ENCODE measurements at places on chromosomes 6 and 20. TPM values are rescaled to one million over a fixed set of nuclear protein-coding genes. Genes with fewer than 3 reads are reported as not detected.

DNA sequence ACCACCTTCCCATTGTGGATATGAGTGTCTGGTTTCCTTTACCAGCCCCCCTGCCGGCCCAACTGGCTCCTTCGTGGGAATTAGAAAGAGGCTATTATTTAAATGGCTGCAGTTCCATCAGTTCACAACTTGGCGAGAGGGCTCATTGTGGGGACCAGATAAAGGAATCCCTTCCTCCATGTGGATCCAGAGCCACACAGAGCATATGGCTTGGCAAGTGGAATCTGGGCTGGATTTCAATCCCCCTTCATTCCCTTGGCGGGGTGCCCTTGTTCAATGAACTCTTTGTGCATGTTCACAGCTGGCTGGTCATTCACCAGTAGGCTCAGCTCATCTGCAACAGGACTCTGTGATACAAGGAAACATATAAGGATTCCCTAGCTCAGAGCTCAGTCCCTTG is 140.6 kb downstream of the OPN5 start:
- peak overlapping the region; percentile 75 for H3K27ac ChIP-seq
- peak; percentile 90 for DNase-seq
- no peaks in the 10 kb centered on the region for H3K36me3 ChIP-seq

DNA sequence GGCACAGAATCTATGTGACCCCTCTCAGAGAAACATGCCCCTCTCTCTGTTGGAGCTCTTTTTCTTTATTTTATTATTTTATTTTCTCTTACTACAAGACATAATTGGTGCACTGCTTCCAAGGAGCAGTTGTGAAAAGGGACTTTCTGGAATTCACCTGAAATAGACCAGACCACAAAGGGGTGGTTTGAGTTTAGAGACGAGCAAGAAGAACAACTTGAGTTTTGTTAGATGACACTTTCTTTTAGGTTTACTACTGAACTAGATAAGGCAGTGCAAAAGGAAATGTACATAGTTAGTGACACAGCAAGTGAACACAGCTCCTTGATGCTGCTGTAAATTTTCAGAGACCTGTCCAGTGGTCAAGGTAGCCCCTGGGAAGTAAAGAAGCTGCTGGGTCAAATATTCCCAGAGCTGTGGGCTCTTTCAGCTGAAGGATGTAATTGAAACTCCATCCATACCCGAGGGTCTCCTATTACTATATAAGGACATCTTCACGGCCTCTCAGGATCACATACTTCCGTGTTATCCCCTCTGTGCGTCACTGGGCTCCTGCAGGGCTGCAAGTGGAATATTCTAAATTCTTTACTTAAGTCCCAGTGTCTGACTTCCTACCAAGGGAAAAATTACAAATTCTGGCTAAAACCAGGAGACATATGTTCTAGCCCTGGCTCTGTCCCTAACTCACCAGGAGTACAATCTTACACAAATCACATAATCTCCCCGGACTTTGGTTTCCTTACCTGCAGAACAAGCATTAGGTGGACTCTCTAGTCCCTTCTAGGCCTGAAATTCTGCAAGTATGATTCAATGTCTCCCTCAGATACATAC is 69.1 kb upstream of the ADTRP start:
- no peaks in the 10 kb centered on the region for H3K4me1 ChIP-seq
- no peak overlapping the region for H3K27ac ChIP-seq
- H3K27me3 ChIP-seq: no peaks in the 10 kb centered on the region
- DNase-seq: no peak

DNA sequence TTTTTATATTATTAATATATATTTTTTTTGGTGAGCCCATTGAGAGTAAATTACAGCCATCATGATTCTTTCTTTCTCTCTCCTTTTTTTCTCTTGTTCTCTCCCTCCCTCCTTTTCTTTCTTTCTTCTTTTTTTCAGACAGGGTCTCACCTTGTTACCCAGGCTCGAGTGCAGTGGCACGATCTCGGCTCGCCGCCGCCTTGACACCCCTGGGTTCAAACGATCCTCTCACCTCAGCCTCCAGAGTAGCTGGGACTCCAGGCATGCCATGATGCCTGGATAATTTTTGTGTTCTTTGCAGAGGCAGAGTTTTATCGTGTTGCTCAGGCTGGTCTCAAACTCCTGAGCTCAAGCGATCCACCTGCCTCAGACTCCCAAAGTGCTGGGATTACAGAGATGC is 1.6 kb downstream of the CCDC170 start:
- no peak overlapping the region for H3K4me3 ChIP-seq
- H3K27me3 ChIP-seq: peaks cover 59% of the 10 kb centered on the region
- DNase-seq: no peak
- no peaks in the 10 kb centered on the region for H3K4me1 ChIP-seq
- H3K36me3 ChIP-seq: no peaks in the 10 kb centered on the region

DNA sequence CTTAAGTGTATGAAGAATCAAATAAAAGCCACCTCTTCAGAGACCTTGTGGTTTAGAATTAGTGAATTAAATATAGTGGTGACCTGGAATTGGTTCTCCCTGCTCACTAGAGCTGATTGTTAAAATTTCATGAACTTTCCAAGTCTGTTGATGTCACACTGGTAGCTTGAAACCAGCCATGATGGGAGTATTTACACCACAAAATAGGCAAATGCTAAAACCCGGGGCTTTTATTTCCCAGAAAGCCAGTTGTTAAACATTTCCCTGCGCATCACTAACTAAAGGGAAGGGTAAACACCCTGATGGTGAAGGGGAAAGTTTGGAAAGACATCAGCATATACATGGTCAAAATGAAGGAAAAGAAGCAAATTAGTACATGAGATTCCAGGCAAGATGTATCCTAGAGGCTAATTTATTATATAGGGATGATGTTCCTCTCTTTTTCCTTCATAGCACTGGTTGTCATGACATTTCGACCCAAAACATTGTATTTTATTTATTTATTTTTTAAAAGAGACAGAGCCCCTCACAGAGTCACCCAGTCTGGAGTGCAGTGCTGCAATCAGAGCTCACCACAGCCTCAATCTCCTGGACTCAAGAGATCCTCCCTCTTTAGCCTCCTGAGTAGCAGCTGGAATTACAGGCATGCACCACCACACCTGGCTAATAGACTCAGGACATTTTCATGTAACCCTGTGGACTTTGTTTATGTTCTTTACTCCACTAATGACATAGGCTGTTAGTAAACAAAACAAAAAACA is 123.2 kb downstream of the RIN2 start:
- no peak overlapping the region for H3K27ac ChIP-seq
- no peak for DNase-seq
- no peaks in the 10 kb centered on the region for H3K36me3 ChIP-seq
- no peaks in the 10 kb centered on the region for H3K27me3 ChIP-seq

GRCh38 chr6:21265034-21265729 is 328.4 kb upstream of the SOX4 start:
- H3K4me3 ChIP-seq: no peak overlapping the region
- DNase-seq: no peak
- H3K4me1 ChIP-seq: peaks cover 5% of the 10 kb centered on the region

DNA sequence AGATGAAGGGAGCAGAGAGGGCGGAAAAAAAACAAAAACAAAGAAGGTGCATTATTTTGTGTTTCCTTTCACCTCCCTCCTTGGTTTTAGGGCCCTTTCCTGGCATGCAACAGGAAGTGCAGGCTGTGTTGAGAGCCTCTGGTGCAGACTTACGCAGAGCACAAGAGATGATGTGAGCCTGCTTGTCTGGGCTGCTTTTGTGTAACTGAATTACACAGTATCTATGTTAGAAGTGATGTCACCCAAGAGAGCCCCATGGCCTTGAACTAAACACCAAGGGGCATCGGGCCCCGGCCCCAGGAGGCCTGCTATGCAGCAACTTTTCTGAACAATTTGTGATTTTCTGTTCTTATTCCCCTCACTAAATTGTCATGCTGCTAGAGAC is 25.5 kb downstream of the GNAS start:
- no peaks in the 10 kb centered on the region for H3K36me3 ChIP-seq
- no peak for DNase-seq

DNA sequence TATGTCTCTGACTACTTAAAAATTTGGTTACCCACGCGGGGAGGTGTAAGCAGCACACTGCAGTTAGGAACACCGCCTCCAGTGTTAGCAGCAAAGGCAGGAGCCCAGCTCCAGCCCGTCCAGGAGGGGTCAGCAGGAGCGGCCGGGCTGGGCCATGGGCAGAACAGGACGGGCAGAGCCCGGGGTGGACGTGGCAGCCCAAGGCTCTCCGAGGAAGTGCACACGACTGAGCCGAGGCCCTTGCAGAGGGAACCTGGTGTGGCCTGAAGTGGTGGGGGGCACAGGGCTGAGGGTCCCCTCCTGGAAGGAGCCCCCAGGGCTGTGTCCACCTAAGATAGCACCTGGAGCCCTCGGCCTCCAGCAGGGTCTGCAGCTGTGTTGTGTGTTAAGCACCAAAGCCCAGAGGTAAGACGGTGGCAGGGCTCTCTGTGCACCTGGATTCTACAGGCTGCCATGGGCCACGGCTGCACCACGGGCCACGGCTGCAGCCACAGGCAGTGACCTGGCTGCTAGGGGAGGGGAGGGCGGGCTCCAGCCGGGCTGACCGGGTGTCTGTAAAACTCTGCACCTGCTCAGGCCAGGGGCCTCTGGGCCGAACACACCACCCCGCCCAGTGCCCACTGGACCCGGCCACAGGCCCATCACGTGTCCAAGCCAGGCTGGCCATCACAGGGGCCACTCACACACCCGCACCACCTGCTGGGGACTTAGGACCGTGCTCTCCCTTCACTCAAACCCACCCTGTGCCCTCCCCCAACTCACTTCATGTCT is 6.6 kb downstream of the SLC2A4RG start:
- H3K4me3 ChIP-seq: no peak overlapping the region
- peaks cover 6% of the 10 kb centered on the region for H3K4me1 ChIP-seq
- DNase-seq: no peak
- H3K27me3 ChIP-seq: no peaks in the 10 kb centered on the region
- H3K36me3 ChIP-seq: no peaks in the 10 kb centered on the region

DNA sequence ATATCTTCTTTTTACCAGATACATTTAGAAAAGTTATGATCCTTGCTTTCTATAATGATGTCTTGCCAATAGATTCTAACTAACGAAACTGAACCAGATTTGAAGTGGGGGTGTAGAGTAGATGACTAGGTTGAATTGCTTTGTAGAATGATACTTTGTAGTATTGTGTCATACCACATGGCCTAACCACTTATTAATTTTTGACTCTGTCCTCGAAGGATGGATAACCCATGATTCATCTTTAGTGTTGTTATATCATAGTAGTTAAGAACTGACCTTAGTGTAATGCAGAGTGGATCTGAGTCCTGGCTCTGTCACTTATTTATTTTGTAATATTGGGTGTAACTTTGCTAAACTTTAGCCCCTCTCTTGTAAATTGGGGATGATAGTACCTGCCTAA is 4.5 kb downstream of the PHF3 start:
- H3K27me3 ChIP-seq: no peaks in the 10 kb centered on the region
- H3K4me3 ChIP-seq: no peak overlapping the region
- no peak for DNase-seq
- peaks cover 31% of the 10 kb centered on the region for H3K4me1 ChIP-seq

DNA sequence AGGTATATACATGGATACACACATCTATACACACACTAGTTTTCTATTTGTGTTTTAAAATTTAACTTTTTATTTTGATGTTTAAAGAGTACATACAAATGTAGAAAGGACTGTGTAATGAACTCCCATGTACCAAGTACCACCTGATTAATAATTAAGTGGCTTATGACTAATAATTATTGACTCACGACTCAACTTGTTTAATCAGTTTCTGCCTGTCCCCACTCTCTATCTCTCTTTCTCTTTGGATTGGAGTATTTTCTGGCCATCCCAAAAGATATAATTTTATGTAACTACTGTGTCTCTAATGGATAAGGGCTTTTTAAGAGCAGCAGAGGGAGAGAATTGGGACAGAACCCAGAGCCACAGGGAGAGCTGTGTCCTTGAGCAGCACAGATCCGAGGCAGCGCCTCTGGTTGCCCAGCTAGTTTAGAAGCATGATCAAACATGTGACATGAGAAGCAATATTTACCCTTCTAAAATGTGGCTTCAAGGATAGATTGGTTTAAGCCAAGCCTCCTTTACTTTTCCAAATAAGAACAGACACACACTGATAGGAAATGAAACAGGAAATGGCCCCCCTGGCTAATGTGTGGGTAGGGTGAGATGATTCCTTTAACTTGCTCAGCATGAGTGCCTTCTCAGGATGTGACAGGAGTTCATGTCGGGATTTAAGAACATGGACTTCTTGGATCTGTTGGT is 81.0 kb downstream of the ERMARD start:
- no peaks in the 10 kb centered on the region for H3K36me3 ChIP-seq
- no peak overlapping the region for H3K27ac ChIP-seq
- DNase-seq: no peak
- peaks cover 14% of the 10 kb centered on the region for H3K27me3 ChIP-seq

DNA sequence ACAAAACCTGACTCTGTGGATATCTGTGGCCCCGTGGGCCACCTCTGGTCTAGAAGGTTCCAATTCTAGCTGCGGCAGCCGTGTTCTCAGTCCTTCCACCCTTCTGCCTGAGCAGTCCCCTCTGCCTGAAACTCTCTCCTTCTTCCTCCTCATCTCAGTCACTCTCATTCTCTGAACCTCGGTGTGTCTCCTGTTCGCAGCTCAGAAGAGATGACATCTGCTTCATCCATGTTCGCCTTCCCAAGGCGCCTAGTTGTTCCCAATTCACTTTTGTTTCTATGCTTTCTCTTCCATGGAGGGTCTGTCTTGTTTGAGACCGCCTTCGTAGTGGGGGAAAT is 95.5 kb downstream of the CEBPB start:
- DNase-seq: no peak
- no peaks in the 10 kb centered on the region for H3K36me3 ChIP-seq
- no peak overlapping the region for H3K27ac ChIP-seq
- H3K4me3 ChIP-seq: no peak overlapping the region
- peaks cover 8% of the 10 kb centered on the region for H3K4me1 ChIP-seq

- H3K36me3 ChIP-seq: no peaks in the 10 kb centered on the region
- no peaks in the 10 kb centered on the region for H3K4me1 ChIP-seq
- H3K27ac ChIP-seq: no peak overlapping the region
- no peak overlapping the region for H3K4me3 ChIP-seq
- no peak for DNase-seq
Observed at GRCh38 chr6:22411376-22412105, 114.7 kb upstream of the PRL start.

DNA sequence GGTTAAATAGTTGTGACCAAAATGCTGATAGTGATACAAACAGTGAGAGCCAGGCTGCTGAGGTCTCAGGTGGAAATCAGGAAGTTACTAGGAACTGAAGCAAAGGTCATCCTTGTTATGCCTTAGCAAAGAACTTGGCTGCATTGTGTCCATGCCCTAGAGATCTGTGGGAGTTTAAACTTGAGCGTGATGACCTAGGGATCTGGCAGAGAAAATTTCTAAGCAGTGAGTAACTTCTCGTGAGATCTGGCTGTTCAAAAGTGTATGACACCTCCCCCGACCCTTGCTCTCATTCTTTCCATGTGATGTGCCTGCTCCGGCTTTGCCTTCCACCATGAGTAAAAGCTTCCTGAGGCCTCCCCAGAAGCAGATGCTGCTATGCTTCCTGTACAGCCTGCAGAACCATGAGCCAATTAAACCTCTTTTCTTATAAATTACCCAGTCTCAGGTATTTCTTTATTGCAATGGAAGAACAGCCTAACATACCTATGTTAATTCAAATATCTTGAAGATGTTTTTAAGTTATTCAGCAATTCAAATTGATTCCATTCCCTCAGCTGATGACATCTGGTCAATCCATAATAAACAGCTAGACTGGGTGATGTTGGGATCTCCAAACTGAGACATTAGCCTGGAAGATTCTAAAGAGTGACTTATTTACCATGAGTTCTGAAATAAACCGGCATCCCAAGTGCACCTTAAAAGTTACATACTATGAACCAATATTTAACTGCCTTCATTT is 33.8 kb downstream of the KIF16B start:
- no peaks in the 10 kb centered on the region for H3K4me1 ChIP-seq
- no peak overlapping the region for H3K4me3 ChIP-seq
- H3K27ac ChIP-seq: no peak overlapping the region
- H3K27me3 ChIP-seq: no peaks in the 10 kb centered on the region

Gene OLIG3
- not detected for total RNA-seq

Gene SPATA2
- 4.0 TPM for total RNA-seq

Gene SLC12A5
- total RNA-seq: 0.77 TPM

Gene RIPPLY2
- total RNA-seq: not detected

Gene TMEM181
- 27.3 TPM for total RNA-seq

Gene GRIK2
- total RNA-seq: 1.5 TPM
